Right lung (tissue), 10 donors: ENCODE measurements at places on chromosomes 13 and 19. TPM values are rescaled to one million over a fixed set of nuclear protein-coding genes. Genes with fewer than 3 reads are reported as not detected.

DNA sequence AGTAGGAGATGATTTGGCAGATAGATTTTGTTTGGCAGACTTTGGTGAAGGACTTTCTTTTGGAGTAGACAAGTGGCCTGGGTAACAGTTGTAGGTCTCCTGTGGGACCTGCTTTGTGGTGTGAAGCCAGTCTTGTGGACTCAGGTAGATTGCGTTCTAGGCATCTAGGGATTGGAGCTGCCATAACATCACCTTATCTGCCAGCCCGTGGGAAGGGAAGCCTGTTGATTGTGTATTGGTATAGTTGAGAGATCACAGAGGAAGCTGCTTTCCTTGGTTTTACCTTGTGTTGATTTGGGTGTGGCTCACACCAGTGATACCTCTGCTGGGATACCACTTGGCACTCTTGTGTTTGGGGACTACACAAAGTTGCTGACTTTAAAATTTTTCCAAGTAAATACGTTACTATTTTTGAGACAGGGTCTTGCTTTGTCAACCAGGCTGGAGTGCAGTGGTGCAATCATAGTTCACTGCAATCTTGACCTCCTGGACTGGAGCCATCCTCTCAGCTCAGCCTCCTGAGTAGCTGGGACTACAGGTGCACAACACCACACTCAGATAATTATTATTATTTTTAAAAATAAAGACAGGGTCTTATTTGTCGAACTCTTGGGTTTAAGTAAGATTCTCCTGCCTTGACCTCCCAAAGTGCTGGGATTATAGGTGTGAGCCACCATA lies 7.8 kb downstream of the HNRNPM start:
- DNase-seq, result no peak

The PODNL1 gene
- polyA plus RNA-seq, result 2.3 TPM

- DNase-seq, result no peak
Measured at GRCh38 chr13:41311406-41312175, 524 bp downstream of the NAA16 start.

The CYP4F12 gene
- polyA plus RNA-seq, result 12.1 TPM

DNA sequence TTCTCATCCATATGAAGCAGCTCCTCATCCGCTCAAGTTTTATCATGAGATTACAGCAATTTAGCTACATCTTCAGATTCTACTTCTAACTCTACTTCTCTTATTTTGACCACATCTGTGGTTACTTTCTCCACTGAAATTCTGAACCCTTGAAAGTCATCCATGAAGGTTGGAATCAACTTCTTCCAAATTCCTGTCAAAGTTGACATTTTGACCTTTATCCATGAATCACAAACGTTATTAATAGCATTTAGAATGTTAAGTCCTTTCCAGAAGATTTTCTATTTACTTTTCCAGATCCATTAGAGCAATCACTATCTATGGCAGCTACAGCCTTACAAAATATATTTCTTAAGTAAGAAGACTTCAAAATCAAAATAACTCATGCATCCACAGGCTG lies 421.7 kb upstream of the GPC6 start:
- no peak for DNase-seq

DNA sequence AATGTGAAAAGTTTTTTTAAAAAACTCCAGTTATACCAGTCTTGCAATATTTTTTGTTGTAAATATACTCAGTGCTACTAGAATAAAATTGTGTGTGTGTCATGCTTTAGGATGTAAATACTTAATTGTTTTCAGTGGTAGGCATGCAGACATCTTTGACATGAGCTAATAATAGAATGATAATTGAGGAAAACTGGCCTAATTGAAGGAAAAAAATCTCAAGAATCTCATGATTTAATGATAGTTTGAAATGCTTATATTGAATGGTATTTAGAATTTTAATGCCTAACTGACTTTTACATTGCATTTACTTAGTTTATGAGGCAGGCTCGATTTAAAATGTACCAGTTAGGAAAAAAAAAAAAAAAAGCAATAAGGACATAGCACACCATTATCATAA lies 3.2 kb upstream of the MAB21L1 start:
- DNase-seq, result no peak
